Stimulated activated CD8-positive, alpha-beta memory T cell treated with anti-CD3 and anti-CD28 coated beads, Interleukin-4, amount 100 ng/mL, for 1 hour (primary cell): ENCODE measurements at places on chromosomes 3 and 15.

DNA sequence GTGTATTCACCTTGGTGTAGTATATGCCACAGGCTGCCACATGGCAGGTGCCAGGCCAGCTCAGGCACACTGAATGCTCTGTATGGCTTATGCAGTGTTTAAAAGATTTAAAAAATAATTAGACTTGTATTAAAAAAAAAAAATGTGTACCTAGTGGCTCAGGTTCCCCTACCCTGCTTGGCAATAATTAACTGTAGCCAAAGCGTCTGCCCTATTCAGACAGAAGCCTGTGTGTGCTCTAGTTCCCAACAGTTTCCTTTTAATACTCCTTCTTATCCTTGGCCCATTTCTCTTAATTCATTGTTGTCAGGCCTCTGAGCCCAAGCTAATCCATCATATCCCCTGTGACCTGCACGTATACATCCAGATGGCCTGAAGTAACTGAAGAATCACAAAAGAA lies 752.2 kb upstream of the CFAP20DC start:
- no peak for DNase-seq

- DNase-seq, result no peak
Observed at GRCh38 chr15:88257311-88258092, 963 bp upstream of the NTRK3 start.

- DNase-seq, result no peak
Observed at GRCh38 chr15:36603987-36604386, 24.6 kb downstream of the CDIN1 start.

DNA sequence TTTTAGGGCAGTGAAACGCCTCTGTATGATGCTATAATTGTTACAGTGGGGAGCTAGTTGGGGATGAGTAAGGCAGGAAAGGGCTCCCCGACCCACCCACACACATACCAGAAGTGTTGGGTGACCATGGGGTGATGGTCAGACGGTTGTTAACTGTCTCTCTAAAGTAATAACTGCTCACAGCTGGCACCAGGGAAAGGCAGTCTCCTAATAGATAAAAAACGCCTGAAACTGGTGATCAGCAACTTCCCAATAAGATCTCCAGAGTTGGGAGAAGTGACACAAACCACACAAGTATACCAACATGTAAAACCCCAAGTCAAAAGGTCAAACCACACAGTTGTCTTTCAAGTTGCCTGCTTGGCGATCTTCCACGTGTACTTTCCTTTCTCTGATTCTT lies 346.5 kb upstream of the CNTN4 start:
- DNase-seq, result no peak

DNA sequence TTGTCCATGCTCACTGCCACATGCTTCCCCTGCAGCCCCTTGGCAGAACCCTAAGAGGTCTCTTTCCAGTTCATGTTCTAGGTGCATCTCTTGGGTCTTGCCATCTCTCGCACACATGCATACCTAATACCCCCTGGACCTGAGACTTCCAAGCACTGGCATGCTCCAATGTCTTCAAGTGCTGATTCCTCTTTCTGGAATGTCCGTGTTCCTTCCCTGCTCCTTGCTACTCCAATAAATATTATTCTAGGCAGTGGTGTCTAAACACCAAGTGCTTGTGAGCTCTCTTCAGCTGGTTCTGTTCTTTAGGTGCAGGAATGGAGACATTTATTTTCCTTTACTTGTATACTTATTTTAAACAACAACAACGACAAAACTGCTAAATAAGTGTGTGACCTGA lies 370.1 kb downstream of the LPP start:
- DNase-seq, result no peak

GRCh38 chr3:24595796-24596195 lies 101.1 kb upstream of the THRB start:
- DNase-seq, result no peak

GRCh38 chr15:94127006-94127405 lies 104.4 kb upstream of the MCTP2 start:
- DNase-seq, result no peak

DNA sequence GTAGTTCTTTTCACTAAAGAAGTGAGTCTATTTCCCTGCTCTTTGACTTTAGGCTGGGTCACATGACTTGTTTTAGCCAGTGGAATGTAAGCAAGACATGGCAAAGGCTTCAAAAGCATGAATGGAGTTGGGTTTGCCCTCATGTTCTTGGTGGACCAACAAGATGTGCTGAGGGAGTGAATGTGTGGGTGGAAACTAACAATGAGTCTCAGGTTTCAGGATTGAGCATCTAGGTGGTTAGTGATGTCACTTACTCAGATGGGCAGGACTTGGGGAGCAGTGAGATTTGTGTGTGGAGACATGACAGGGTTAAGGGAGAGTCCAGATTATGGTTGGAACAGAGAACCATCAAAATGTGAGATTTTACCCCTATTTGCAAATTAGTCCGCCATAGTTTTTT lies 181.4 kb upstream of the UBE2E1 start:
- no peak for DNase-seq

- DNase-seq, result no peak
Observed at GRCh38 chr3:66667263-66667662, 166.4 kb upstream of the LRIG1 start.

DNA sequence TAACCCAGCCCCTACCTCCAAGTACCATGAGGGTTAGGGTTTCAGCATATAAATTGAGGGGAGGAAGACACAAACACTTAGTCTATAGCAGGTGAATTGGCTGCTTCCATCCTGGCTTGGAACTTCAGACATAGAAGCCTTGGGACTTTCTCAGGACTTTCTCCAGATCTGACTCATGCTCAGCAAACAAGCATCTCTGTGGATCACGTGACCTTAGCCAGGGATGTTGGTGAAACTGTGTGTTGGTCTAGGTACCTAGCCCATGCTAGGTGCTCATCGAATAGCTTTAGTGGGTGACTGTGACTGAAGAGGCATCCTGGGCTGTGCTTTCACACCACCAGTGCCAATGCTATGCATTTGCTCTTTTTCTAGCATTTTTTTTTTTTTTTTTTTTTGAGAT lies 58.9 kb downstream of the CD47 start:
- no peak for DNase-seq

DNA sequence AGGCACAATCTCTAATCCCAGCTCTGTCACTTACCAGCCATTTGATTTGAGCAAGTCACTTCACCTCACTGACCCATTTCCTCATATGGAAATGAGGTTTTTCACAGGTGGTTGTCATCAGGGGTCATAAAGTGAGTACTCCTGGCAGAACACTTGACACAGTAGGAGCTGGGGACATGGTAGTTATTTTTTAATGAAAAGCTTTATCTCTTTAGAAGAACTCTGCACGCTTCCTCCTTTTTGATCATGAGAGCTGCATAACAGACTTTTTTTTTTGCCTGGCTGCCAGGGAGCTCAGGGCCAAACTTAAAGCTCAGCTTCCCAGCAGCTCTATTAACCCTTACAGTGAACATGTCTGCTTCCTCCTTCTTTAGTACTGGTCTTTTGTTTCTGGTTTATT lies 8.4 kb downstream of the VWA5B2 start:
- DNase-seq, result no peak

DNA sequence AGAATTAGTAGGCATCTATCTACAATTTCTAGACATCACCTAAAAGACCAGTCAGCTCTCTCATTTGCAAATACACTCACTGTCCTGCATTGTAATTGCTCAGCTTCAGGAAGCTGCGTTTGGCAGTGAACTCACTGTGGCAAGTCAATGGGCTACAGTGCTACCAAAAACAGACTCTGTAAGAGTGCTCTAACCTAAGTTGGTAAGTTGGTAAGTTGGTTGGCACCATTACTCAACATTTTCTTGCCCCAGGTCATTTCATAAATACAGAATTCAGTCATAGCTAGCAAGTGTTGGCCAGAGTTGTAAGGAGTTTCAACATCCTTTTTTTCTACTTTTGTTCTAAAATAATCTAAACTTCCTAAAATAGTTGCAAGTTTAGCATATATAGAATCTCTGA lies 466.3 kb downstream of the NAALADL2 start:
- DNase-seq, result no peak

DNA sequence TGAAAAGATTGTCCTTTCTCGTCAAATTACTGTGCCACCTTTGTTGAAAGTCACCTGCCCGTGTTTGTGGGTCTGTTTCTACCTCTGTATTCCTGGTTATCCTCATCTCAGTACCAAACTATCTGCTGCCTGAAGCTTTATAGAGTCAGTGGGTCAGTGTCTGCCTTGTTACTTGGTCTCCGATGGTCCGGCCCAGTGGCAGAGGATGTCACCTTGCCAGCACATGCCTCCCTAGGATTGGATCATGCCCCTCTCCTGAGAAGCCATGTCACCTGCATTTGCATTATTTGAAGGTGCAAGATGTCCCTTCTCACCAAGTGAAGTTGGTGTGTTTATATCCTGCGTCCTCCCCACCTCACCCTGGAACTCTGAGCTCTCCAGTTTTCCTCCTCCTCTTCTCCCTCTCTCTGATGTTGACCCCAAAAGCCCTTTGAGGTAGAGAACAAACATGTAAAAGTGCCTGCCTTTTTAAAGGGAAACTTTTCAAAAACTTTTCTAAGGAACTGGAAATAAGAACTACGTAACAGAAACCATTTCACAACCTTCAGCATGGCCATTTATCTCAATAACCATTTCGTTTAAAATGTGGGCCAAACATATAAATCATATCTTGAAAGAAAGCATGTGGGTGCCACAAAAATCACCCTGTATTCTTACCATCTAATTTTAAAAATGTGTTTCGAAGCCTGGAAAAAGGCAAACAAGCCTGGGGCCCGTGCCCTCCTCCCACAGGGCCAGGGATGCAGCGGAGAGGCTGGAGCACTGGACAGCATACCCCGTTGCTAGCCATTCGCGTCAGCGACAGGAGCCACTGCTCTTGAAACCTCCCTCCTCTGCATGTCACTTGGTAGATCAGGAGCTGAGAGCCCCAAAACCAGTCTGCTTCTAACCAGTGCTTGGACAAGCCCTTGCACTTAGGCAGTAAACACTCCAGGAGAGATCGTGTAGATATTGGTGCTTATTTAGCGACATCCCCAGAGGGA lies 102.1 kb downstream of the VGLL4 start:
- no peak for DNase-seq

GRCh38 chr15:42549032-42549491 lies 424 bp downstream of the HAUS2 start:
- no peak for DNase-seq

GRCh38 chr15:80473286-80474223 lies 69.4 kb downstream of the ARNT2 start:
- no peak for DNase-seq

GRCh38 chr15:95799286-95800200 lies 531.0 kb upstream of the NR2F2 start:
- DNase-seq, result no peak

DNA sequence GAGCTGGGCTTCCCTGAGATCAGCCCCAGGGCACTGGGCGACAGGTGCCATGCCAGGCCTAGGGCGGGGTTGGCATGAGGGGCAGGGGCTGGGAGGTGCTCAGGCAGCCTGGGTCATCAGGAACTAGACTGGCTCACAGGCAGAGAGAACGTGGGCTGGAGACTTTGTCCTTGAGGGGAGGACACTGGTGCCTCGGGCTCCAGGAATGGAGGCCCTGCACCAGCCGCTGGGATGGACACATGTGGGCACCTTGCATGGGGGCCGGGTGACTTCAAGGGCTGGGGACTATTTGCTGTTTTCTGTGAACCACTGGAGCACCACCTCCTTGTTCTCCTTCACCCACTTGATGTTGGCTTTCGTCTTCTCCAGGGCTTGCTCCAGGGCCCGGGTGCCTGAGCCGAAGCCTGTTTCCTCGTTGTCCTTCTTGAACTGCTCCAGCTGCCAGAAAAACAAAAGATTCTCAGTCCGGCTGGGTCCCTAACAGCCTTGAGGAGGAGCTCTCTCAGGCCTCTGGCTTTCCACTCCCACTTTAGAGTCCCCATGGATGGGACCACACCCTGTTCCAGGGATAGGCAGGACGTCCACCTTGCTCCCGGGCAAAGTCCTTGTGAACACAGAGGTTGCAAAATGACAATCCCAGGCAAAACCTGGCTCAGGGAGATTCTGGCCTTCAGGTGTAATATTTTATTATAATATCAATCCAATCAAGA lies 9.1 kb downstream of the MESP2 start:
- DNase-seq, result no peak

GRCh38 chr15:80815106-80815505 lies 35.9 kb downstream of the CEMIP start:
- no peak for DNase-seq

GRCh38 chr3:50405249-50405648 lies 45.9 kb upstream of the TMEM115 start:
- DNase-seq, result no peak

DNA sequence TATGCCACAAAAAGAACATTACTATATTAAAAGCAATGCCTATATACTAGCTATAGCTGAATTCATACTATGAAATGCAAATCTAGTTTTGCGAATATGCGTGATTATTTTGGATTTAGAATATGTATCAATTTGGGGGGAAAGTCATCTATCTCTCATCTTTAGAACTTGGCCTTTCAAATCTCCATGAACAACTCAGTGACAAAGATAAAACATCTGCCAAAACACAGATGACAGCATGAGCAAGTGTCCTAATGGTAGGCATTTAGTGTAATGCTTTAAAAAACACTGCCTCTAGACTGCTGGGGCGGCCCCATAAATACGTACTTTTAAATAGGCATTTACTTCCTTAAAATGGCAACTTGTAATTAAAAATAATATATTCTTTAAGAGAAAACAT lies 2.7 kb downstream of the CD47 start:
- DNase-seq, result no peak

DNA sequence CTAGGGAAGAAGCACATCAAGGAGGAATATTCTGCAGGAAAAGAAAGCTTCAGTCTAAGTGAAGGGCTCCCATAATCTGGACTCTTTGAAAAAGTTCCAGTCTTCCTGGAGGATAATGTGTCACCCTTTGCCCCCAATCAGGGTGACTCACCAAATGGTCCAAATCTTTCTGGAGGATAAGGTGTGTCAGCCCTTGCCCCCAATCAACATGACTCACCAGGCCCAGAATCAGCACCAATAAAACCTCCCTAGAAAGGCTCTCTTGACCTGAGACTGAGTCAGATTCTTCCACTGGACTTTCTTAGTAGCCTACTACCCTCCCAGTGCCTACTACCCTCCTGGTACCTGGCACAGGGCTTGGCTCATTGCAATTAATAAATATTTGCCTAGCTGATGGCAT lies 9.5 kb upstream of the ARL14 start:
- no peak for DNase-seq

GRCh38 chr3:185935465-185936272 lies 2.1 kb downstream of the TRA2B start:
- DNase-seq, result no peak

- DNase-seq, result no peak
Observed at GRCh38 chr3:124119056-124119716, 127.3 kb upstream of the ROPN1 start.

DNA sequence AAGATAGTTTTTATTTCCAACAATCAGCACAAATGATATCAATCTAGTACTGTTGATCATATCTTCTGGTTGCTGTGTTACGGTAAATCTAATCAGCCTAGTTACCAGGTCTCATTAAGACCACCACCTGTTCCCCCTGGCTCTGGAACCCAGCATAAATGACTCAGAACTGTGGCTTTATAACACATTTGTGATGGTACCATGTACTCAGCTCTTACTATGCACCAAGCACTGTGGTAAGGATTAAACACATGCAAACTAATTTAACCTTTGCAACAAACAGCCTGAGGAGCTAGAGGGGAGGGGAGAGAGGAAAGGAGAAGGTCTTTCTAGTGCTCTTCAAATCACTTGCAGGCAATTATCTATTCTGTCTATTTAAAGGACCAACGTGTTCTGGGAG lies 173.9 kb upstream of the LMCD1 start:
- DNase-seq, result no peak
